GM18507 (cell line): ENCODE measurements at places on chromosomes 16 and 17.

- DNase-seq: no peak
These were observed at the start of gene NDRG4 for GRCh38 chr16:58499615-58500351. Gene NDRG4 (plus strand): TSS chr16:58500143. CDS start chr16:58500249, 106 bp downstream.

DNA sequence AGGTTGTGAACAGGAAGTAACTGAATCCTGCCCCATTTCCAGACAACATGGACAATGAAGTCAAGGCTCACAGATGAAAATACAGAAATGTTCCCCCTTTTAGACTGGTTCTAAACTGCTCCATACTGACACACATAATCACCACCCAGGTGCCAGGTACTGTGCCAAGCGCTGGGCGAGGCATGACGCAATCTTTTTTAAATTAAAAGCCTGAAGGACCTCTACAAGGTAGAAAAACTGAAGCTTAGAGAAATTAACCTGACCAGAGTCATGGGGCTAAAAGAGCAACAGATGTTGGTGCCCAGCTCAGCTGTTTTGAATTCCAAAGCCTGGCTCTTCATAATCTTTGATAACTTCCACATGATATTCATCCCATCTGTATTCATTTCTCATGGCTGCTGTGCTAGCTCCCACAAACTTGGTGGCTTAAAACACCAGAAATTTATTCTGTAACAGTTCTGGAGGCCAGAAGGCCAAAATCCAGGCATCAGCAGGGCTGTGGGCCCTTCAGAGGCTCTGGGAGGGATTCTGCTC, 4.9 kb upstream of the RAB11FIP4 start:
- no peak for DNase-seq

DNA sequence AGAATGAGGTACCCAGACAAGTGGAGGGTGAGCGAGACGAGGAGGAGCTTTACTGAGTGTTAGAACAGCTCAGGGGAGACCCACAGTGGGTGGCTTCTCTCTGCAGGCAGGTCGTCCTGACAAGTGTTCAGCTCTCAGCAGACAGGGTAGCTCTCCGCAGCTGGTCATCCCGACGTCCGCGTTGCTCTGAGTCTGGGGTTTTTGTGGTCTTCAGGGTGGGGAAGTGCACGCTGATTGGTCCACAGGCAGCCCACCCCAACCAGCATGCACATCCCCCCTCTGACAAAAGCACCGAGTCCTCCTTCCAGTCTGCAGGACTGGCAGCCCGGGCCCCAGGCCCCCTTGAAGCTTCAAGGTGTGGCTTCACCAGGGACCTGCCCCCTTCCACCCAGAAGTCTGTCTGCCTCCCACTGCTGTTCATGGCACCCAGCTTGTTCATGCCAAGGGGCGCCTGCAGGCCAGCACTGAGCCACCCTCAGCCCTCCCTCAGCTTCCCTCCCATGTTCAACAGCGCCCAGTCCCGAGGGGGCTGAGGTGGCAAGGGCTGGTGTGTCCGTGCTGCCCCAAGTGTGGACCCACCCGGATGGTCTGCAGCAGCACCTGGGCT, 19.9 kb upstream of the WDR45B start:
- no peak for DNase-seq

GRCh38 chr16:67964477-67965131, 3.8 kb downstream of the SLC12A4 start:
- DNase-seq: no peak

DNA sequence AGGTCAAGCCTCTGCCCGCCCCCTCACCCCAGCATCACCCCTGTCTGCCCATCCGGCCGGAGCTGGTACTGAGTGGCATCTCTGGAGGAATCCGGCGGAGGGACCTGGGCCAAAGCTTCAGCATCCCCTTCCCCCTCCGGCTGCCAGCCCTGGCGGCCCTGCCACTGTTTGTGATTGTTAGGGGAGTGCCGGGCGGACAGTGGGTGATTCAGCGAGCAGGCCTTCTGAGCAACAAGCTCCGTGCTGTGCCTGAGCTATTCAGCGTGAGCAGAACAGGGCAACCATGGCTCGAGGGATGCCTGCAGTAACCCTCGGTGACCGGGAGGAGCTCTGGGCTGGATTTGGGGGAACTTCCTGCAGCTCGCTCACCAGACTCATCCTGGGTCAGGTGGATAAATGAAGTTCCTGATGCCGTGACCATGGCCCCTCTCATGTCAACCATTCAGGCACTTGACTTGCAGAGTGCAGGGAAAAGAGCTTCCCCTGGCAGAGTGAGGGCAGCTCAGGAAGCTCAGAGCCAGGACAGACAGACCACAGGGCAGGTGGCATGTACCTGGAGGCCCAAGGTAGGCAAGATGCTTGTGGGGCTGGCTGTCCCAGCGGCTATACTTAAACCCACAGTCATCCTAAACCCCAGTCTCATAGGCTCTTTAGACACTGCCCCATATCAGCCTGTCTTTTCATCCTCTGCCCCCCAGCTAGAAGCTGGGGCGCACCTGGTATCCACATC, 24.3 kb upstream of the MLKL start:
- no peak for DNase-seq

- DNase-seq: no peak
These were observed 169.7 kb downstream of the ANKFN1 start for GRCh38 chr17:56322991-56323390.

DNA sequence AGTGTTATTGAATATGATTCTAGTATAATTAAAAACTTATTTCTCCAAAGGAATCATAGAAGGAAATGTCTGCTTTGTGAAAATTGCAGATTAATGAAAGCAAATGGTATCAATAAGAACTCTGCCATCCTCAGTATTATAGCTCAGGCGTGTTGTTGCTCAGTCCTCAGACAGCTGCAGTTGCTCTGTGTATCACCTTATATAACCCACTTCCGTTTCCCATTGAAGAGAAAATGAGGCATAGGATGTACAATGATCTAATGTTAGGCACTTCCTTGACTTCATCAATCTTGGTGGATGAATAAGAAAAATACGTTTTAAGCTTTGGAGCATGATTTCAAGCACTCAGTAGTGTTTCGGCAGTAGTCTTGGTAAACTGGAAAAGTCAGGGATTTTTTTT, 14.1 kb downstream of the MFSD11 start:
- no peak for DNase-seq

- DNase-seq: no peak
These were observed 49.6 kb upstream of the RPL38 start for GRCh38 chr17:74153821-74154430.

- no peak for DNase-seq
These were observed 12.8 kb upstream of the SLC38A8 start for GRCh38 chr16:84055366-84055765.

GRCh38 chr16:90011508-90011819, 7.8 kb downstream of the DBNDD1 start:
- DNase-seq: no peak

DNA sequence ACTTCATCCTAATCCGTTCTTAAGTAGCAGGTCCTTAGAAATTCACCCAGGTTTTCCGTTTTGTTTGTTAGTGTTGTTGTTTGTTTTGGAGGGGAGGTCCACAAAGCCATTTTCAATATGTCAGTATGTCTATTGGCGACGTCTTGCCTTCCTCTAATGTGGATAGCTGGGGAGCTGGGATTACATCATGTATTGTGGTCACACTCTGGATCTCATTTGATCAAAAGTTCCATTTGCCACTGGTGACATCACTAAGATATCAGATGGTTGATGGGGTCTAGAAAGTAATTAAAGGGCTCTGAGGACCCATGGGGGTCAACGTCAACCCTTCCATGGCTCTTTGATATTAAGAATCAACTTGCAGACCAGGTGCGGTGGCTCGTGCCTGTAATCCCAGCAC, 2.7 kb upstream of the EPN3 start:
- DNase-seq: no peak

GRCh38 chr16:26651464-26651863, 415.3 kb upstream of the C16orf82 start:
- DNase-seq: no peak
